ENCODE measurements at places on chromosomes 6 and 20.
A peak's percentile ranks its signal among the peaks of the same experiment; 100 is the strongest.

GRCh38 chr20:58058421-58059259 is 169.8 kb downstream of the ANKRD60 start:
- DNase-seq, result no peak

- DNase-seq, result no peak
These were observed 132.1 kb downstream of the ZDHHC14 start for GRCh38 chr6:157513004-157513603.

DNA sequence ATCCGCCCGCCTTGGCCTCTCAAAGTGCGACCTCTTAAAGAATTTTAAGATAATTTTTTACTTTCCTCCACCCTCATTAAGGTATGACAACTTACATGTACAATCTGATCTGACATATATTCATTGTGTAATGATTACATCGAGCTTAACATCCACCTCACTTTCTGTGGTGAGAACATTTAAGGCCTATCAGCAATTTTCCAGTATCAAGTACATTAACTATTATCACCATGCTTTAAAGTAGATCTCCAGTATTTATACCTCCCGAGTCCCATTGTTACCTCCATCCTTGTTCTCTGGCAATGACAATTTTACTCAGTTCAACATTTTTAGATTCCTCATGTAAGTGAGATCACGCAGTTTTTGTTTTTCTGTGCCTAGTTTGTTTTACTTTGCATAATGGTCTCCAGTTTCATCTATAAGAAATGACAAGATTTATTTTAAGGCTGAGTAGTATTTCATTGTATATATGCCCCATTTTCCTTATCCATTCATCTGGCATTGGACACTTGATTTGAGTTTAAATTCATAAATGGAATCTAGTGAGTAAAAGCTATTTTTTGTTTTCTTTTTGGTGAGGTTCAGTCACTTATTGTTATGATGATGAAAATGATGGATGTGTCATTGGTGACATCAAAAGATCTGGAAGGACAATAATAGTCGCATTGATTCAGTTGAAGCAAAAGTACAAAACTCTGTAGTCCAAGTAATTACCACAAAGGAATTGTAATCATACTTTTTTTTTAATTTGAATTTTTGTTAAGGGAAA is 87.0 kb downstream of the OR2B2 start:
- no peak for DNase-seq

- no peak for DNase-seq
These were observed 176.0 kb upstream of the NT5E start for GRCh38 chr6:85273870-85274269.

GRCh38 chr6:130900913-130901312 is 73.7 kb downstream of the SMLR1 start:
- DNase-seq, result no peak

- DNase-seq, result no peak
These were observed 80.7 kb downstream of the ANKS1A start for GRCh38 chr6:34969662-34970265.

DNA sequence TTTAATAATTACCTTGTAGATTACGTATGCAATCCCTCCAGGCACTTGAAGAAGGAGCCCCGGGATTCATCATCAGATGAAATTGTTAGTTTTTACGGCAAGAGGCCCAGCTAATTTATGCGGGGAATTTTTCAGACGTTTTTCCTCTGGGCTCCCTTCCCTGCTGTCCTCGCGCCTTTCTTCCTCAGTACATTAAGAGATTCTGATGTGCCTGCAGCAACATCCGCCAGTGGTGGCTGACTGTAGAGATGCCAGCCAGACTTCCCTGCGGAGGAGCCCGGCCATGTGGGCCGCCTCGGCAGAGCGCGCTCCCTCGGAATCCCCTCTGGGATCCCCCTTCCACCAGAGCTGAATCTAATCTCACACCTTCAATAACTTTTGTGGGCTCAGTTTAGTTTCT is 46.4 kb upstream of the POU3F2 start:
- DNase-seq, result peak; percentile 44

GRCh38 chr20:3964719-3965118 is 50.6 kb downstream of the RNF24 start:
- no peak for DNase-seq

GRCh38 chr6:80976336-80976735 is 776.1 kb downstream of the TENT5A start:
- no peak for DNase-seq

DNA sequence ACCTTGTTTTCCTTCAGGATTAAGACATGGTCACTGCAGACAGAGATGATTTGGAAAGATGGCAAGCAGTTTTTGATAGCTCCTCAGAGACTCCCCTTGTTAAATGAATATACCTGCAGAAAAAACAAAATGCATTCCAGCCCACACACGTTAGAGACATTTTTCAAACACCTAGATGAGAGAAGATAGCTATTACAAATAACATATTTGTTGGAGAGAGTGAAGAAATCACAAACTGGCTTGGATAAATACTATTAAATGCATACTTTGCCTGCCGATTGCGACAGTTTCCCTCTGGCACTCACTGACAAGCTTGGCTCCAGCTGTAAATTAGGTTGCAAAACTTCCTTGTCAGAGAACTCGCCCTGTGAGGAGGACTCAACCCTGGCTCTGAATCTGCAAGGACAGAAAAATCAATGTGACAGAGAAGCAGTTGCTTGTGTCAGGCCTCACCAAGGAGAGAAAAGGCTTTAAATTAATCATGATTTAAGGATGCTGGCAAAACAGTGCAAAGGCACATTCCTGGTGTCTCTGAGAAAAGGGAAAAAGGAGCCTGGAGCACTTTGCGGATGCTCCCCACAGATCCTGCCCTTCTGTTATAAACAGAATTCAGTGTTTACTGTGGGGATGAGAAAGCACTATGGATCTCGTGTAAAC is 423.7 kb upstream of the MARCKS start:
- no peak for DNase-seq

- no peak for DNase-seq
These were observed 705.0 kb downstream of the EPHA7 start for GRCh38 chr6:92714346-92714745.

- DNase-seq, result no peak
These were observed 354.0 kb upstream of the RGS17 start for GRCh38 chr6:153485072-153485471.
